ENCODE measurements at places on chromosomes 3 and 15.

GRCh38 chr3:169510693-169511010 lies 152.9 kb downstream of the MECOM start:
- no peak for DNase-seq

- no peak for DNase-seq
Measured at GRCh38 chr3:179038216-179038898, 33.3 kb downstream of the ZMAT3 start.

GRCh38 chr3:8848696-8849131 lies 79.3 kb upstream of the OXTR start:
- no peak for DNase-seq

DNA sequence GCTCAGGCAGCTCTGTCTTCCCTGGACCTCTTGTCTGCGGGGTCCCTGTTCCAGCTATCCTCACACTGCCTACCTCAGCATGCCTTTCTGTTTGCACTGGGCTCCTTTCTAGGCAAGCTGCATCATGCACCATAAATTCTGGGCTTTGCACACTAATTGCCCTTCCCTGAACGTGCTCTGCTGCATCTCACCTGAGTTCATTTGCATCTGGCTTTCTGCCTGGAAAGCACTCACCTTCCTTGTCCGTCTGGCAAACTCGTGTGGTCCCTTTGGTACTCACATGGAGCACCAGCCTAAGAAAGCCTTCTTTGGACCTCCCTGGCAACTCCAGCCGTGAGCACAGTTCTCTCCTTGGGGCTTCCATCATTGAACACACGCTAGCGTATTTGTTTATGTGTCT lies 365.6 kb downstream of the SV2B start:
- no peak for DNase-seq

- no peak for DNase-seq
Measured at GRCh38 chr3:11288786-11289637, 16.8 kb downstream of the ATG7 start.

DNA sequence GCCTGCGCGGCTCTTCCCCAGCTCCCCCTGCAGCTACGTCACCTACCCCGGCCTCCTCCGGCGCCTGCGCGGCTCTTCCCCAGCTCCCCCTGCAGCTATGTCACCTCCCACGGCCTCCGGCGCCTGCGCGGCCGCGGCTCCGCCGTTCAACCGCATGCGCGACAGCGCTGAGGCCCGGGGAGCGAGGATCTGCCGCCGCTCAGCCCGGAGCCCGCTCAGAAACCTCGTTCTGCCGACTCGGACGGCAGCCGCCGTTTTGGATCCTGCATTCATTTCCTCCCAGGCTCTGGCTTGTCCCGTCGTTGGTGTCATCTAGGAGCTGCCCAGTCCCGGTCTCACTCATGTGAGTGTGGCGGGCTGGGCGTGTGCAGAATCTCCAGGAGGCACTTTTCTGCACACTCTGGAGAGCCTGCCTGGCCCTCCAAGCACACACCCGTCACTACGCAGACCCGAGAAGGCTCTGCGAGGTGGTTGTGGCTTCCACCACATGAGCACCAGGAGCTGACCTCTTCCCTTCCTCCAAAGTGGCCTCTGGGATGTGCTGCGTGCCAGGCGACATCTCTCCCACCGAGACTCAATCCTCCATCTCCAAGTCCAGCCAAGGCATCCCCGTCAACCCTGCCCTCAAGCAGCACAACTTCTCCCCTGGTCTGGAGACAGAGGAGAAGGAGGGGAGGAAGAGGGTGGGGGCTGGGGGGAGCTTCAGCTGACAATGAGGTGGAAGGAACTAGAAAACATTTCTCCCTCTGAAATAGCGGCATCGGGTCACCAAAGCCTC lies 165.3 kb downstream of the CHSY1 start:
- DNase-seq = no peak

DNA sequence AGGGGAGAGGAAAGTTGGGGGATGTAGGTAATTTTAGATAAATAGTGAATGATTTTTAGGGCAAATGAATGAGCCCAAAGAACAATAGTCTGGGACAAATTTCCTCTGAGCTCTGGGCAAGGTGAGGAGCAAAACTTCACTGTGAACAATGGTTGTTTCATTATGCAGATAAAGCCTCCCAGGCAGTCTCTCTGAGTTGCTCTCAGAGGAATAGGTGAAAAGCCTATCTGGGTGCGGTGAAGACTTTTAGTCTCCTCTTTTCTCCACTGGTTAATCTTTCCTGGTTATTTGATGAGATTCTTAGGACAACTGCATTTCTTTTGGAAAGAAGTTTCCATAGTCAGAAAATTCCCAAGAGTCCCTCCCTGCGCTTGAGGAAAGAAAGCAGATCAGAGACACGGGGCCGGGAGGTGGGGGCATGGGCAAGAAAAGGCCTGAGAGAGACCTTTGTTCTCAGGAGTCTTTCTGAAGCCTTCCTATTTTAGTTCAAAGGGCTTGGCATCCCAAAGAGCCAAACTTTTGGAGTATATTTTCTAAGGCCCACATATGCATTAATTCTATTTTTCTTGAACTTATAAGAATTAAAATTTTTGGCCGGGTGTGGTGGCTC lies 353.6 kb upstream of the SLCO3A1 start:
- DNase-seq = no peak

- no peak for DNase-seq
Measured at GRCh38 chr3:111690242-111690641, 95.1 kb upstream of the ZBED2 start.

DNA sequence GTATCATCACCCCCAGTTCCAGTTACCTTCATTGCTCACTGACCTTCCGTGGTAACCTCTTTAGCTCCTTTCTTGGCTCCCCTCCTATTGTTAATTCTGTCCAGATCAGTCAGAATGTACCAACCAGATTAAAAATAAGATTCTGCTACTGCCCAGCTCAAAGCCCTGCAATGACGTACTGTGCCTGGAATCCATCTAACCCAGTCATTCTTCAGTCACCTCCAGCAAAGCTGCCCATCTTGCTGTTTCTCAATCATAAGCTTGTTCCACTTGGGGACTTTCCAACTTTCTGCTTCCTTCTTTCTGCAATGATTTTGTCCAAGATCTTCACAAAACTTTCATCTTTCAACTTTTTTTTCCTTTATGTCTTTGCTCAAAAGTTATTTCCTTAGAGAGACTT lies 512.0 kb upstream of the ZNF385D start:
- no peak for DNase-seq

DNA sequence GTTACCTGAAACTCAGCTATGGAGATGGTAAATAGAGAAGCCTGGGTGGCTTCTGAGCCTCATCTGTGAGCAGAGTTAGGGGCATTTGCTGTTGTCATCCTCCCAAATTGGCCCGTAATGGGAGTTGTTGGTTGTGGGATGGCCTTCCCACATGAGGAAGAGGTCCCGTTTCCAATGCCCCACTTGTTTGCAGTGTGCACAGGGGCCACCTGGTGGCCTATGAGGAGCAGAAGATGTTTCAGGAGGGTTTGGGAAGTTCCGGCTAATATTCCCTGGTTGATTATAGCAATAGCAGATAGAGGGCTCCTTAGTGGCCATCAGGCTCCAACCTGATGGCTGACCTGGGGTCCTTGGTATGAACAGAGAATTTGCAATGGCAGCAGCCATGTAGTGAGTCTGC lies 1546.5 kb downstream of the OTOL1 start:
- no peak for DNase-seq

DNA sequence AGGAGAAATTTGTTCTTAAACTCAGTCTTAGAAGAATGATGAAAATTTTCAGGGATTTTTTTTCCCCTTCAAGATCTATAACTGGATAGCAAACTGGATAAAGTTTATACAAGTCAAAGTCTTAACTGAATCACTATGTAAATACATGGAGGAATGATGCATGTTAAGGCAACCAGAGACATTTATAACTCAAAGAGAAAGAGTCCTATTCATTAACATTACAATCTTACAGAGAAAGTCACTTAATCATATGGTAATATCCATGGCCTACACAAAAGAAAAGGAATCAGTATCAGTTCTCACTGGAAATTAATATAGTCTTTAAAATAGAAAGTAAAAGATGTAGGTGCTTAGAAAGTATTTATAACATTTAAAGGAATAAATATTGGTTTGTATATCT lies 869.1 kb downstream of the TBL1XR1 start:
- DNase-seq = no peak

DNA sequence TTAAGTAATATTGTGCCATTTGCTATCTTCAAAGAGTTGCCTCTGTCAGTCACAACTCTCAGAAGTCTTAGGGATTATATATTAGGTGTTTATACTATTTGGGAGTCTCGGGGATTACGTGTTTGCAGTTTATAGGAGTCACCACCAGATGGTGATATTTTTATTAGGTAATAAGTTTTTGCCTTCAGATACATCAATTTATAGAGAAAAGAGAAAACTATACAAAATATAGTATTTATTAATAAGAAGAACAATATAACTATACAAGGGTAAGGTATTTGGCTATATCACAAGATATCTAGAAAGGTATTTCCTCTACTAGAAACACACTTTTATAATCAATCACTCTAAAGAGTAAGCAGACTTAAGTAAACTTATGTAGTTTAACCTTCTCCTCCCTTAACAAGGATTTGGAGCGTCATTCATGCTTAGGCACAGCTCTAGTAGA lies 10.7 kb upstream of the DHX36 start:
- DNase-seq = no peak

GRCh38 chr3:107999215-107999775 lies 91.5 kb downstream of the CD47 start:
- no peak for DNase-seq

- DNase-seq = no peak
Measured at GRCh38 chr3:81650187-81650586, 111.3 kb downstream of the GBE1 start.

GRCh38 chr15:100879464-100880138 lies at the start of gene ALDH1A3:
Gene ALDH1A3, plus strand, starts transcription at chr15:100879831. Its CDS starts 77 bp downstream, at chr15:100879908.
- no peak for DNase-seq

DNA sequence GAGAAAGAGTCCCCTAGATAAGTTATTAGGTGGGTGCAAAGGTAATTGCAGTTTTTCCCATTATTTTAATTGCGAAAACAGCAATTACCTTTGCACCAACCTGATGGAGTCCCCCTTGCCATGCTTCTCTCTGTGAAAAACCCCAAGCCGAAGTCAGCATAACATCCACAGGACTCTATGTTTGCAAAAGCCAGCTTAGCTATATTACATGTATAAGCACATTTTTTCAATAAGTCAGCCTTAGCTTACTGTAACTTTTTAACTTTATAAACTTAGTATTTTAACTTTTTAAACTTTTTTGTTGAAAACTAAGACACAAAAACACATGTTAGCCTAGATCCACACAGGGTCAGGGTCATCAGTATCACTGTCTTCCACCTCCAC lies 21.4 kb upstream of the MUC20 start:
- DNase-seq = no peak

DNA sequence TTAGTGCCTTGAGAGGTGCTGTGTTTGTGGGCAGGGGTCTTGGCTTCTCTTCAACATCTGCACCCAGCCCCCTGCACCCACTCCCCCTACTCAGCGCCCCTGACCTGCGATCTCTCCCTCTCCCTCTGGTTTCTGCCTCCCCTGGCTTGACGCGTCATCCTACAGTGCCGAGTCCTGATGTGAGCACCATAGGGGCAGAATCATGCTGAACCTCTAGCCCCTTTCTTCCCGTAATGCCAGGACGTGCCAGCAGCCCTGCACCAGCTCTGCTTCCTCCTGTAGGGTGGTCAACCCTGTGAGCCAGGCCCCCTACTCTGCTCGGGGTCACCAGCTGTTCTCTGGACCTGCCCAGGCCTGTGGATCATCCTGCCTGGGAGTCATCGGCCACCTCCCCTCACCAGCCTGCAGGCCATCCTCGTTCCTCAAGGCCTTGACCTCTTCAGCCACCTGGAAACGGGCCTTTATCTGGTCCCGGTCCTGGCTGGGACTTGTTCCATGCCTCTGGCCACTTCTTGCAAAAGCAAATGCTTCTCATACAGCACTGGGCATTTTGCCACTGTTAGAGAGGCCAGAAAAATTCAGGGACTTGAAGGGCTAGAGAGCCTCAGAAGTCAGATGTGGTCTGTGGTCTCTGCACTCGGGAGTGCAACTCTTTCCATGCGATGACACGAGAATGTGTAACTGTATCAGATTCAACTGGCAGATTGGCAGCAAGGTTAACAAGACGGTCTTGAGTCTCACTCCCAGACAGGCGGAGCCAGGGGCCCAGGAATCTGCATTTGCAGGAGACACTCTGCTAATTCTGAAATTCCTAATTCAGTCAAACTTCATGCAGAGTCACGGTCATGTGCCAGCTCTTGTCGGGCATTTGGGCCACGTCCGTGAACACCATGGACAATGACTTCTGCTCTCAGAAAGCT lies 16.7 kb upstream of the KLF15 start:
- DNase-seq = no peak

GRCh38 chr3:9779075-9779593 lies 9.4 kb upstream of the CAMK1 start:
- DNase-seq = no peak

DNA sequence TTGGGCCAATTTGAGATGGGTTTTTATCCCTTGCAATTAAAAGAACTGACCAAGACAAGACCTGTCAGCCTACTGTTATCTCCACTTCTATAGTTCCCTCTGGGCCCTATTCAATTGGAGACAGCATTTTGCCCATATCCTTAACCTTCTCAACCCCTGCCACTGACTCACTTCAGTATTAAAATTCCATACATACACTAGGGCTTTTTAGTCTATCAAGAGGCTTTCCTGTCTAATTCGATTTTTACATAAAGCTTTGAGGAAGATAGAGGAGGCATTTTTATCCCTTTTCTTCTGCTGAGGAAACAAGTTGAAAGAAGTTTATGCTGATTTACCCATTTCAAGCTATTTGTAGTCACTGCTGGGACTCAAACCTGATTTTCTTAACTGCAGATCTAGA lies 51.1 kb downstream of the GTF2E1 start:
- no peak for DNase-seq

- no peak for DNase-seq
Measured at GRCh38 chr3:124486324-124486723, 243.9 kb upstream of the UMPS start.

- DNase-seq = no peak
Measured at GRCh38 chr3:6074952-6075351, 786.0 kb upstream of the GRM7 start.

DNA sequence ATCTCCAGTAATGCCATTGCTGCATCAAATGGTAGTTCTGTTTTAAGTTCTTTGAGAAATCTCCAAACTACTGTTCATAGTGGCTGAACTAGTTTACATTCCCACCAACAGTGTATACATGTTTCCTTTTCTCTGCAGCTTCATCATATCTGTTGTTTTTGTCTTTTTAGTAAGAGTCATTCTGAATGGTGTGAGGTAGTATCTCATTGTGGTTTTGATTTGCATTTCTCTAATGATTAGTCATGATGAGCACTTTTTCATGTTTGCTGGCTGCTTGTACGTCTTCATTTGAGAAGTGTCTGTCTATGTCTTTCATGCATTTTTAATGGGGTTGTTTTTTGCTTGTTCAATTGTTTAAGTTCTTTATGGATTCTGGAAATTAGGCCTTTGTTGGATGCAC lies 10.2 kb upstream of the GCSAM start:
- DNase-seq = no peak

DNA sequence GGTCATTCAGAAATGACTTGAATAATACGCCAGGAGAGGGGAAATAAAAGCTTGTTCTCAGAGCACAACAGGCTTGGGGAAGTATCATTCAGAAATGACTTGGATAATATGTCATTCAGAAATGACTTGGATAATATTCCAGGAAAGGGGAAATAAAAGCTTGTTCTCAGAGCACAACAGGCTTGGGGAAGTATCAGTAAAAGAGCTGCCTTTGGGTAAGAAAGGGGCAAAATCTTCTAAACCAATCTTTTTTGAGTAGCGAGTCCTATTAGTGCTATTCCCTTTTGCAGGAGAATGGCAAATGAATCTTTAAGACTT lies 20.9 kb downstream of the GABRR3 start:
- no peak for DNase-seq

All from activated CD4-positive, alpha-beta T cell treated with anti-CD3 and anti-CD28 coated beads for 4 hours (primary cell).